ENCODE measurements at places on chromosomes 13 and 19.

GRCh38 chr13:108932196-108932595 lies 302.8 kb downstream of the MYO16 start:
- DNase-seq: no peak

DNA sequence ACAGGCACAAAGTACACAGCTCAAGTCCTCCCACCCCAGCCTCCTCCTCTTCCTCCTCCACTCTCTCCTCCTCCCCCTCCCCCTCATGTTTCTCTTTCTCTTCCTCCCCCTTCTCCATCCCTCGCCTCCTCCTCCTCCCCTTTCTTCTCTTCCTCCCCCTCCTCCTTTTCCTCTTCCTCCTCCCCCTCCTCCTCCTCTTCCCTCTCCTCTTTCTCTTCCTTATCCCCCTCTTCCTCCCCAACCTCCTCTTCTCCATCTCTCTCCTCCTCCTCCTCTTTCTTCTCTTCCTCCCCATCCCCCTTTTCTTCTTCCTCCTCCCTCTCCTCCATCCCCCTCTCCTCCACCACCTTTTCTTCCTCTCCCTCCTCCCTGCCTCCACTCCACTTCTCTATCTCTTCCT lies 276.3 kb upstream of the TSHZ3 start:
- DNase-seq: no peak

- DNase-seq: no peak
Measured at GRCh38 chr13:25948910-25949309, 102.9 kb downstream of the SHISA2 start.

GRCh38 chr13:98156259-98156658 lies 13.4 kb downstream of the FARP1 start:
- no peak for DNase-seq

DNA sequence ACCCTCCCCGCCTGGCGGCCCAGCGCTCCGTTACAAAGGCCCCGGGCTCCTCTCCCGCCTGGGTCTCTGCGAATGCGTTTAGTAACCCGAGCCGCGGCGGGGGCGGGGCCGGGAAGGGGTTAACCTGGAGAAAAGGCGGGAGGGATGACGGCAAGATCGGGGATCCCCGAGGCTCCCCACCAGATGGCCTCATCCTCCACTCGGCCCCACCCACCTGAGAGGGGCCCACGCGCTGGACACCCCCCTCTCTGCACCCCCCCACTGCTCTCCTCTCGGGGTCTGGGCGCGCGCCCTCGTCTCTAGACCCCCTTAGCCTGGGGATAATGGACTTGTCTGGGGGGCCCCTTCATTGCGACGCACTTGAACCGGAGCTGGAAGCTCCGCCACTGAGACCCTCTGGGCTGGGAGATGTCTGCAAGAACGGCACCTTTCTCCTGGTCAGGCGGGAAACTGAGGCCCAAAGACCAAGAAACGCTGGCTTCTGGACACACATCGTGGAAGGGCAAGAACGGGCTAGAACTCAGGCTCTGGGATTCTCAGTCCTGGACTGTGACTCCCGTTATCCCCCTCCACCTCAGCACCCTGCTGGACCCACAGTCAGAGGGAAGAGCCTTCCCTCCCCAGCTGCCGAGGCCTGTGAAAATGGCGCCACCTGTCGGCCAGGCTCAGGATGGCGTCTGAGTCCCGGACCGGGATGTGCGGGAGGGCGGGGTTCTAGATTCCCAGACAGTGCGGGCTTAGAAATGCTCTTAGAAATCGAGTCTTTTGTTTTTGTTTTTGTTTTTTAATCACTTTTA lies 2.9 kb upstream of the LTBP4 start:
- DNase-seq: peak; percentile 61

GRCh38 chr19:53079313-53079924 lies 23.8 kb downstream of the ZNF160 start:
- no peak for DNase-seq

GRCh38 chr19:48540110-48540509 lies 11.9 kb upstream of the SULT2B1 start:
- no peak for DNase-seq

GRCh38 chr19:43674596-43674995 lies 4.6 kb upstream of the PLAUR start:
- DNase-seq: no peak

All from stimulated activated CD8-positive, alpha-beta memory T cell treated with anti-CD3 and anti-CD28 coated beads, Interleukin-4, amount 100 ng/mL, for 1 hour (primary cell).